ENCODE measurements at places on chromosomes 6 and 20. TPM values are rescaled to one million over a fixed set of nuclear protein-coding genes. Genes with fewer than 3 reads are reported as not detected.

DNA sequence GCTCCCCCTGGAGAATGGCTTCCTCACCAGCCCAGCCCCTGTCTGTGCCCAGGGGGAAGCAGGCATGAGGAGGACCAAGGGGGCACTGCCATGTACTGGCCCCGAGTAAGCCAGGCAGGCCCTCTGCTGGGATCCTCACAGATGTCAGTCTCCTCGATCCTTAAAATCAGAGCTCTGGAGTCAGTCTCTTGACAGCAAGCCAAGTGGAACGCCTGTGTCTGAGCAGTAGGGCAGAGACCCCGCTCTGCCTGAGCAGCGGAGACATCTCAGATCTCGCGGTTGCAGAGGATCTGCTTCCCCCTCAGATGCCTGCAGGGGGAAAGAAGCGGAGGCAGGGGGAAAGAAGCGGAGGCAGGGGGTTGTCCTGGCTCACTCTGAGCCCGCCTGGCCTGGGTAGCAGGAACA, 92.6 kb downstream of the SNX5 start:
- no peaks in the 10 kb centered on the region for H3K27me3 ChIP-seq
- H3K4me1 ChIP-seq, result peaks cover 52% of the 10 kb centered on the region
- H3K4me3 ChIP-seq, result no peak overlapping the region
- no peak for DNase-seq
- H3K27ac ChIP-seq, result peak overlapping the region; percentile 90

DNA sequence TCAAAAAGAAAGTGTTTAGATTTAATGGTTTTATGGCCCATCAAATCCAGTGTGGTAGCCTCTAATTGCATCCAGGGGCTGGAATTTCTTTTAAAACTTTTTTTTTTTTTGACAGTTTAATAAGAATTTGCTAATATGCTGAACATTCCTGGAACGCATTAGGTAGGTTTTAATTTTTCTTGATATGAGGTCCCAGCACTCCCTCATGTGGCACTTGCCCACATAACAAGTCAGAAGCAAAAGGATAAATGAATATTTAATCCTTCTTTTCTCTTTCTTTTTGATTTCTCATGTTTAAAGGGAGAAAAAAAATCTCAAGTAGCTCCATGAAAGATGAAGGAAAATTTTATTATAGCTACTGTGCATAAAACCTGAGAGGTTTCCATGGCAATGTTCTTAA, 13.5 kb downstream of the HAO1 start:
- no peak overlapping the region for H3K27ac ChIP-seq
- H3K4me3 ChIP-seq, result no peak overlapping the region
- DNase-seq, result no peak
- H3K27me3 ChIP-seq, result no peaks in the 10 kb centered on the region

DNA sequence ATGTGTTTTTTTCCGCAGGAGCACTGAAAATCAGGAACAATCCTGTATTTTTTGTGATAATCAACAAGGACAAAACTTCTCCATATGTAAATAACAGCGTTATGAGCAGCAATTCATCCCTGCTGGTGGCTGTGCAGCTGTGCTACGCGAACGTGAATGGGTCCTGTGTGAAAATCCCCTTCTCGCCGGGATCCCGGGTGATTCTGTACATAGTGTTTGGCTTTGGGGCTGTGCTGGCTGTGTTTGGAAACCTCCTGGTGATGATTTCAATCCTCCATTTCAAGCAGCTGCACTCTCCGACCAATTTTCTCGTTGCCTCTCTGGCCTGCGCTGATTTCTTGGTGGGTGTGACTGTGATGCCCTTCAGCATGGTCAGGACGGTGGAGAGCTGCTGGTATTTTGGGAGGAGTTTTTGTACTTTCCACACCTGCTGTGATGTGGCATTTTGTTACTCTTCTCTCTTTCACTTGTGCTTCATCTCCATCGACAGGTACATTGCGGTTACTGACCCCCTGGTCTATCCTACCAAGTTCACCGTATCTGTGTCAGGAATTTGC, at the start of gene TAAR6:
TAAR6 (plus strand) TSS at position 102 of the 557 bp plus-strand sequence; CDS start at position 102, 0 bp downstream.
- H3K27ac ChIP-seq, result no peak within 1 kb of the TSS
- H3K4me1 ChIP-seq, result no peaks in the 10 kb centered on the region
- H3K27me3 ChIP-seq, result peaks cover 7% of the 10 kb centered on the region
- H3K36me3 ChIP-seq, result no peaks in the 10 kb centered on the region
- DNase-seq, result no peak

DNA sequence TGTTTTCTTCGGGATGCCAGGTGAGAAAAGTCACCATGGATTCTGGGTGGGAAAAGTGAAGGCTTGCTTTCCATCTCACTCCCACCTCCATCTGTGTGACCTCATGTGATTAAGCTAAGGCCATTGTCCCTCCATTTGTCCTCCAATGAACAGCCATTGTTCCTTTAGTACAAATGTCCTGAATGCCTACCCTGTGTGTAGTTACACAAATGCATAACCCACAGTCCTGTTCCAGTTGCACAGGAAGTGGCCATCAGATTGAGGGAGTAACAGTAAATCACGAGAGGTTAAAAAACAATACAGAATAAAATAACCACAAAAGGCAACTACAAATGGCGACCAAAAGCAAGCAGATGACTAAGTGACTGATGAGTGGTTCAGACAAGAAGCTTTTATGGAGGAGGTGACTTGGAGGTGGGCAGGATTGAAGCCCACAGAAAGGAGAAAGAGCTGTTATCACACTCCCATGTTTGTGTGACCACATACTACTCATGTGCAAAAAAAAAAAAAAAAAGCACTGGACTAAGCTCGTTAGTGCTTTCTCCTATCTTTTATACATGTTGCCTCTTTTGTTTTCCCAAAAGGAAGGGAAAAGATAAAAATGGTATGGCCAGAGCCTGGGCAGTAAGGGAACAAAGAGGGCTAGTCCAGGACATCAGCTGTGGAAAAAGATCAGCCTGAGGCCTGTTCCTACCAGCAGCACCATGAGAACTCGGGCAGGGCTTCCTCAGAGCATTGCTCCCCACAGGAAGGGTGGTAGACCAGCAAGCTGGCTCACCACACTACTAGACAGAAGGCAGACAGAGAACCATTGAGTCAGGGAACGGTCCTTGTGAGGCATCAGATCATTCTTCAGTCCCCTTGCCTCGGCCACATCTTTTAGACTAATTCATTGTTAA, 111.0 kb downstream of the TFAP2A start:
- DNase-seq, result no peak
- no peak overlapping the region for H3K4me3 ChIP-seq
- no peak overlapping the region for H3K27ac ChIP-seq
- no peaks in the 10 kb centered on the region for H3K4me1 ChIP-seq
- no peaks in the 10 kb centered on the region for H3K36me3 ChIP-seq
- no peaks in the 10 kb centered on the region for H3K27me3 ChIP-seq

GRCh38 chr20:50980851-50981713, 22.5 kb downstream of the MOCS3 start:
- H3K27ac ChIP-seq, result no peak overlapping the region
- H3K27me3 ChIP-seq, result peaks cover 34% of the 10 kb centered on the region
- no peaks in the 10 kb centered on the region for H3K36me3 ChIP-seq
- H3K4me1 ChIP-seq, result peaks cover 12% of the 10 kb centered on the region
- H3K4me3 ChIP-seq, result no peak overlapping the region

DNA sequence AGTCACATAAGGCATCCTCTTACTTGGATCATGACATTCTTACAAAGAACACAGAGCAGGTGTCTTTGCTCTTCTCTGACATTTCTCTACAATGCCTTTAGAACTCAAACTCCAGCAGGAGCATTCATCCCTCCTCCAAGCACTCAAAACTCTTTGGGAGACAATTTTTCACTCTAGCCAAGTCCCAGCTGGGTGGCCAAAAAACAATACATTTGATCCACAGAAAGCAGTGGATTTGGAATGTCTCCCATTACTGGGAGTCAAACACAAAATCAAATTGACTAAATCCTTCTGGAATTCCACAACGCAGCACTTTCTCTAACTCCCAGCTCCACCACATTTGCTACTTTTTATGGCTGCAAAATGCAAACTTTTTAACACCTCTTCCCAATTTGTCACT, 108.6 kb upstream of the VGLL2 start:
- no peak overlapping the region for H3K27ac ChIP-seq
- H3K4me3 ChIP-seq, result no peak overlapping the region
- no peaks in the 10 kb centered on the region for H3K4me1 ChIP-seq
- no peaks in the 10 kb centered on the region for H3K36me3 ChIP-seq
- H3K27me3 ChIP-seq, result no peaks in the 10 kb centered on the region

- H3K27ac ChIP-seq, result no peak overlapping the region
- no peaks in the 10 kb centered on the region for H3K27me3 ChIP-seq
- no peak for DNase-seq
- no peaks in the 10 kb centered on the region for H3K4me1 ChIP-seq
- no peak overlapping the region for H3K4me3 ChIP-seq
- H3K36me3 ChIP-seq, result no peaks in the 10 kb centered on the region
Measured at GRCh38 chr6:161411265-161411944, 137.5 kb upstream of the AGPAT4 start.

DNA sequence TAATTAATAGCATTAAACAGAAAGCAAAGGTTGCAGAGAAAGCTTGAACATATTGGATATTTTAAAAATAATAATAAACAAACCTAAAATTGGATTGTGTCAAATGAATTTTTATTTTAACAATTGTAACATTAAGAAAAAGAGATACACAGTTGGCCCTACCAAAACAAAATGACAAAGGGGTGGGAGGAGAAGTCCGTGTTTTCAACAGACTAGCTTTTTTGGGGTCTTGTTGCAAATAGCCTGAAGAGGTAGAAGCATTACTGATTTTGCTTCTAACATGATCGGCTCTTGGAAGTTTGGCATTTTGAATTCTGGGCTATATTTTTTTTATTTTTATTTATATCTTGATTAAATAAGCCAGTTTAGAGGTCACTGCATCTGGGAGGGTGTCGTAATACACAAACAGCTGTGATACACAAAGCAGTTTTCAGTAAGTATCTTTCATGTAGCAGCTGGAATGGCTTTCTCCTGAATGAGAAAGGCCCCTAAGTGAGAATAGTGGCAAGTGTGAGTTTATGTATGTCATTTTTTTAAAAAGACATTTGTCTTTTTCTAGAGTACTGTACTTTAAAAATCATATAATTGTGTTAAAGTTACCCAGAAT, 85.5 kb upstream of the ZNF217 start:
- no peaks in the 10 kb centered on the region for H3K36me3 ChIP-seq
- H3K4me1 ChIP-seq, result peaks cover 34% of the 10 kb centered on the region
- DNase-seq, result no peak

CRYBG1 gene
- total RNA-seq, result 112 TPM

FOXF2 gene
- total RNA-seq, result 9.0 TPM

SEMG1 gene
- total RNA-seq, result not detected

TSBP1 gene
- not detected for total RNA-seq

MLN gene
- total RNA-seq, result not detected

IL17F gene
- total RNA-seq, result not detected
